Psoas muscle (tissue), 8 donors: ENCODE measurements at places on chromosomes 7 and 10. TPM values are rescaled to one million over a fixed set of nuclear protein-coding genes. Genes with fewer than 3 reads are reported as not detected.
A peak's percentile ranks its signal among the peaks of the same experiment; 100 is the strongest.

The ANXA8 gene
- not detected for total RNA-seq

The CYP3A5 gene
- total RNA-seq = 2.4 TPM

The SDK1 gene
- total RNA-seq = 2.4 TPM

DNA sequence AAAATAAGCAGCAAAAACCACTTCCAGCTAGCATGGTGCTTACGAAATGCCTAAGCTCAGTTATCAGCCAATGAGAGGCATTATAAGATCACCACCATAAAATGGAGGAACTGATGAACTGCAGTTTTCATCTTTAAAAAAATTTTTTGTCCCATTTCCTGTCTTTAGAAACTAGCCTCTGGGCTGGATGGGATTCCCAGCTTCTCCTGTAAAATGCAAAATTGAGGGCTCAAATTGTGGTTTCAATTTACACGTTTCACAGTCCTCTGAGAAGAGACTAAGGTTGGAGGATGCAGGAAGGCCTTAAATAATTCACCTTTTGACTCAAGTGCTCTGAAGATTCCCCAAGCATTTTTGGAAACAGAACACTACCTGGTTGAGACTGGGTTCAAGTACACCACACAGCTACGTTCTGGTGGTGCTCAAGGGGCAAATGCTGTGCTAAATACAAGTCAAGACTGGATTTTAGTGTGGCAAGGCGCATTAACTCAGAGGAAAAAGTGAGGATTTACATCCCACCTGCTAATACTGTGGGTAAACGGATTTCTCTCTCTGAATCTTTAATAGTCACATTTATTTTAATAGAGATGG is 951 bp downstream of the ZNF25 start:
- H3K36me3 ChIP-seq = peaks cover 7% of the 10 kb centered on the region
- H3K27me3 ChIP-seq = no peaks in the 10 kb centered on the region
- H3K4me3 ChIP-seq = peak overlapping the region; percentile 77
- H3K27ac ChIP-seq = peak overlapping the region; percentile 96
- H3K4me1 ChIP-seq = peaks cover 5% of the 10 kb centered on the region
- DNase-seq = no peak

DNA sequence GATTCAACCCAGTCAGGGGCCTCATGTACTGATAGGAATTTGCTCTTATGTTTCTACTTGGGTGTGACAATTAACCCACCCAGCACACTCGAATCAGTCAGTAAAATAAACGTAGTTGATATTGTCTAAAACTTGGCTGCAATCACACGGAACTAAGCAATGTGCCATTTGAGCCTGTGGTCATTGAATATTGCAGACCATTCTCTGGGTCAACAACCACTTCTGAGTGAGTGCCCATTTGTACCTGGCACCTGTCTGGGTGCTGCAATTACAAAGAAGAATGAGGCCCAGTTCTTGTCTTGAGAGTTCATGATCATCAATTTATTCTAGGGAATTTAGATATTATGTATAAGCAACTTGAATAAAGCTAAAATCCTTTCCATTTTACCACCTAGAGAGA is 29.8 kb downstream of the NPY start:
- no peak overlapping the region for H3K27ac ChIP-seq

DNA sequence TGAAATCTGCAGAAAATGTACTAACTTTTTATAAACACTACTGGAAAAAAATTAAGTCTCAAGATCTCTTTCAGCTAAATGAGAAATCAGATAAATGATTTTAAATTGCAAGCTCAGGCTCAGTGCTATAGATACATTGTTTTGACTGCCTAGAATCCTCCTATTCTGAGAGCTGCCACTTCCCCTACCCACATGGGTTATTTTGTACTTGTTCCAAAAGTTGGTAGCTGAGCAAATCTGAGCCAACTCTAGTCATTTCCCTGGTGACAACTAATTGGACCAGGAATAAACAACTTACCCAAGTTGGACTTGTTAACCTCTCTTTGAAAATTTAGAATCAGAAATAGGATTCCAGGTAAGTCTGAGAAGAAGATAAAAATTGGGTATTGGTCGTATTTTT is 202.1 kb downstream of the MBL2 start:
- no peak overlapping the region for H3K27ac ChIP-seq
- H3K4me3 ChIP-seq = no peak overlapping the region
- no peaks in the 10 kb centered on the region for H3K4me1 ChIP-seq
- no peaks in the 10 kb centered on the region for H3K27me3 ChIP-seq

DNA sequence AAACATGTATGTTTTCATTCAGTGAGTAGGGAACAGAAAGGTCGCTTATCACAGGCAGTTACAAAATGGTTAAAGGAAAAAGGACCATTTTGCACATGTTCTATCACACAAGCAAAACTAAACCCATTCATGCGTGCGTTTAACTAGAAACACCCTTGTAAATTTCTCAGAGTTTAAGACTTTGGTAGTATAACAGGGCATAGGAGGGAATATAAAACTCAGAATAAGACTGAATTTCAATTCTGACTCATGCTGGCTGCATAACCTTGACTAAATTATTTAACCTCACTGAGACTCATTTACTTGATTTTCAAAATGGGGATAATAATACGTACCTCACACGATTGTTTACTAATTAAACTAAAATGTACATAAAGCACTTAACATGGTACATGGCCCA is 243.8 kb upstream of the PTN start:
- H3K36me3 ChIP-seq = no peaks in the 10 kb centered on the region
- H3K4me1 ChIP-seq = no peaks in the 10 kb centered on the region

DNA sequence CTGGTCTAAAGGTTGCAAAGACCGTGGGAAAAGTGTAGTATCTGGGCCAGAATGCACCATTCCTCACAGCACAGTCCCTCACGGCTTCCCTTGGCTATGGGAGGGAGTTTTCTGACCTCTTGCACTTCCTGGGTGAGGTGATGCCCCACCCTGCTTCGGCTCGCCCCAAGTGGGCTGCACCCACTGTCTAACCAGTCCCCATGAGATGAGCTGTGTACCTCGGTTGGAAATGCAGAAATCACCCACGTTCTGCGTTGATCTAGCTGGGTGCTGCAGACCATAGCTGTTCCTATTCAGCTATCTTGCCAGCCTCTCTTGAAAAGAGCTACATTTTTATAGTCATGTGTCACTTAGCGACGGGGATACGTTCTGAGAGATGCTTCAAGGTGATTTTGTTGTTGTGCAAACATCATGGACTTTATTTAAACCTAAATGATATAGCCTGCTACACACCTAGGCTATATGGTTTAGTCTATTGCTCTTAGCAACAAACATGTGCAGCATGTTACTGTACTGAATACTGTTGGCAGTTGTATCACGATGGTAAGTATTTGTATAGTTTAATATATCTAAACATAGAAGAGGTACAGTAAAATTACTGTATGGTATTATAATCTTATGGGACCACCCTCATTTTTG is 120.0 kb downstream of the PPP1R9A start:
- H3K4me3 ChIP-seq = no peak overlapping the region
- H3K27me3 ChIP-seq = no peaks in the 10 kb centered on the region
- no peak for DNase-seq

DNA sequence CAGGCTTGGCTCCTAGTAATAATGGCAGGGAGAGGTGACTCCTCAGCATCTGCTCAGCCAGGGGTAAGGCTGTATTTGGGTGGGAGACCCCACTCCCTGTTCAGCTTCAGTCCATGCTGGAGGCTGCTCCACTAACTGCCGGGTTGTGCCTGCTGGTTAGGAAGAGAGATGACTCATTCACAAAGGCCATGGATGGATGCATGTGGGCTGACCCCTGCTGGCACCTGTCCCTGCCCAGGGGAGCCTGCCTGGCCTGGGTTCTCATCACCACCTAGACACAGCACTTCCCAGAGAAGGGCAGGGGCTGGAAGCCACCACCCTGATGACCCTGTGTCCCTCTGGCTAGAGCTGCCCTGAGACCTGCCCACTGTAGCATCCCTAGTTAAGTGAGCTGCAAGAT is 59.0 kb downstream of the VSTM4 start:
- H3K4me3 ChIP-seq = no peak overlapping the region
- no peaks in the 10 kb centered on the region for H3K36me3 ChIP-seq
- no peaks in the 10 kb centered on the region for H3K27me3 ChIP-seq
- DNase-seq = no peak

DNA sequence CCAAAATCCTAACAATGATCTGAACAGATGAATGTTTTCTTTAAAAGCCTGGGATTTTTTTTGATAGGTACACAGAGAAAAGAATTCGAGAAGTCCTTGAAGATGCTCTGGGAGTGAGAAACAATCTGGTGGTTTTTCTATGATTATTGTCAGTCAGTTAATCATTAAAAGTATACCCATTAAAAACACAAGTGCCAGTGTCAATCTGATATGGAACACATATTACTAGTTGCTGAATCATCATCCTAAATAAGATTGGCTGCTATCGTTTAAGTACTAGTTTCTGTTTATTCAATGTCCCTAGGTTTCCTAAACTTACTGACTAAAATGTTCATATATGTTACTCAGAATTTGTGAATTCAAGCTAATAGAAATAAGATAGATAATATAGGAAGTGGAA is 16.1 kb downstream of the COL28A1 start:
- no peak overlapping the region for H3K4me3 ChIP-seq
- peaks cover 4% of the 10 kb centered on the region for H3K27me3 ChIP-seq
- H3K36me3 ChIP-seq = no peaks in the 10 kb centered on the region
- DNase-seq = no peak

GRCh38 chr7:91156316-91157185 is 107.7 kb upstream of the FZD1 start:
- H3K27ac ChIP-seq = no peak overlapping the region
- no peak for DNase-seq
- H3K36me3 ChIP-seq = no peaks in the 10 kb centered on the region
